HL-60 (cell line): ENCODE measurements at places on chromosomes 5 and 9.

DNA sequence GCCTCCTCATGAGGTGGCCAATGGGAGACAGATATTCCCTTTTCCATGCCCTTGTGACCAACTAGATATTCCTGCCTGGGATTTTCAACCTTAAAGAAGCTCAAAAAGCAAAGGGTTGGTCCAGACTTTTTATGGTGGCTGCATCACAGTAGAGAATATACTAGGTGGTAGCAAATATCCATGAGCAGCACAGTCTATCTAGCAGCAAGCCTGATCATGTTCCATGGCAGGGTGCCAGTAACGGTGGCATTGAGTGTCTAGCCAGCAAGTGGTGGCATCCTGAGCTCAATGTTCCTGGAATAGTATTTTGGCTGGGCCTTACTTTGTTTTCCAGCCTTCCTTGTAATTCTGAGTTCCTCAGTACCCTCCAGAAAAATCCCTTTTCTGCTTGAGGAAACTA is 25.8 kb downstream of the CDC25C start:
- DNase-seq: no peak

- no peak for DNase-seq
Measured at GRCh38 chr5:15009420-15009819, 137.8 kb upstream of the ANKH start.

GRCh38 chr5:123664961-123665360 is 153.0 kb downstream of the CSNK1G3 start:
- DNase-seq: no peak

- no peak for DNase-seq
Measured at GRCh38 chr5:96816411-96816939, 8.7 kb upstream of the ERAP1 start.

- no peak for DNase-seq
Measured at GRCh38 chr5:77798456-77798855, 22.3 kb upstream of the TBCA start.

DNA sequence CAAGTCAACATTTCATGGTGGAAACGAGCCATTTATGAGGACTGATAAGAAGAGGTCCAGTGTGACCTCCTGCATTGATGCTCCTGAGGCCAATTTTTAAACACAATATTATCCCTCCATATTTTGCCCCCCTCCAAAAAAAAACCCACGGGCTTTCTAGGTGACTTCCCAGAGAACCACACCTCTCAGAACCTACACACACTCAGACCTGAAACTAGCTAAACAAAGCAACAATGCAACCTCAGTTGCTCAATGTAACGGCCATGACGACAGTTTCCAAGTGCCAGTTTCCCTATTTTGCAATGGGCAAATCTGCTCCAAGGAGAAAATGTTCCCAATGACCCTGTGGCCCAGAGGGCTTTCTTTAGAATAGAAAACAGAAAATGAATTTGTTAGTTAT is 3.5 kb downstream of the NRG2 start:
- no peak for DNase-seq

DNA sequence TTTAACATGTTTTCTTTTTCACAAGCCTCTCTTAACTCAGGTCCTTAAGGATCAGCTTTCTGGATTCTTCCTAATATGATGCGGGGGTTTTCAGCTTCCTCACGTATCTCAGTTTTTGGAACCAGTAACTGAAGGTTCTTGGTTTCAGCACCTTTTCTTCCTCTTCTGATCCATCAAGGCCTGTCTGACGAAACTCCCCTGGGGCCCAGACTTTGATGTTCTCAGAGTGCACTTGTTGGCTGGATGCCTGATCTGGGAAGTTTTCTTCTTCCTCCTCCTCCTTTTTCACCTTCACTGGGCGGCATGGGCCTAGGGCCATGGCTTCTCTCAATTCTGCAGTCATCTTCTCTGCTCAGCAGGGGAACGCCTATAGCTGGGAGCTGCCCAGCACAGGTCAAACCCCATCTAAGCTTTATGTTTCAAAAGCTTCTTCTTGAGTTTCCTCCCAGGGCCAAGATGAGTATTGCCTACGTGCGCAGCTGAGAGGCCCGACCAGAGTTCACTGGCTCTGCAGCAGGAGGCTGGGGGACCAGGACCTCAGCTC is 44.8 kb downstream of the GHR start:
- no peak for DNase-seq

- peak; percentile 56 for DNase-seq
Measured at GRCh38 chr9:79568337-79569101, 3.2 kb upstream of the TLE4 start.

- no peak for DNase-seq
Measured at GRCh38 chr9:79574781-79575180, 3.0 kb downstream of the TLE4 start.

- no peak for DNase-seq
Measured at GRCh38 chr5:119515192-119515591, 62.9 kb downstream of the HSD17B4 start.

DNA sequence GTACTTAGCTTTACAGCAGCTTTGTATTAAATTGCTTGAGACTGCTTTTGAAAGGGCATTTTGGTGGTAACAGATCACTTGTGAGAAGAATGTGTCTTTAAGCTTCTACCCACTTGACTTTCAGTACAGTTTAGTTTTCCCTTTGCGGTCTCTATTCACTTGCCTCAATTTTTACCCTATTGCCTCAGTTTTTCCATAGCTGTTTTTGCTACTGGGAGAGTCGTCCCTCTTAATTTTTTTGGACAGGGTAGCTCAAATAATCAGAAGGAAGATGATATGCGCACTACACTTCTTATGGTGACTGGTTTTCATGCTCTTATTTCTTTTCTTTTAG is 18.8 kb downstream of the UGCG start:
- DNase-seq: no peak

DNA sequence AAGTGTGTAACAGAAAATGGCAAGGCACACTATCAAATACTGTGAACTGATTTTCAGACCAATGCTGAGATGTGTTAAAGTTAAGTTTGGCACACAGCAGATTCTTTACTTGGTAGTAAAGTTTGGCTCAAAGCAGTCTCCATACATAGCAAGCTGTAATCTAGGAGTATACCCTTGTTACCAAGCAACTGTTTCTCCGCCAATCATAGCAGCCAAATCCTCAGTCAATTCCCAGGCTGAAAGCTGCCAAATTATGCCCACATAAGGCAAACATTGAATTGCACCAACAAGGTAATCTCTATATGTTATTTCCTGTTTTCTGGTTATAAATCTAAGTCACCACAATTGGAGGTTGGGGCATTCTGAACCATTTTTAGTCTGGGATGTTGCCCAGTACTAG is 345.7 kb downstream of the DEPDC1B start:
- DNase-seq: no peak

DNA sequence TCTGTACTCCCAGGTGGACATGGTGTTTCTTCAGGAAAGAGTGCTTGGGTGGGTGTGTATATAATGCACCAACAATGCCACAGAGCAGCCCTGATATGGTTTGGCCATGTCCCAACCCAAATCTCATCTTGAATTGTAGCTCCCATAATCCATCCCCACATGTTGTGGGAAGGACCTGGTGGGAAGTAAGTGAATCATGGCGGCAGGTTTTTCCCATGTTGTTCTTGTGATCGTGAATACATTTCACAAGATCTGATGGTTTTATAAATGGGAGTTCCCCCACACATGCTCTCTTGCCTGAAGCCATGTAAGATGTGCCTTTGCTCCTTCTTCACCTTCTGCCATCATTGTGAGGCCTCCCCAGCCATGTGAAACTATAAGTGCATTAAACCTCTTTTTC is 158.5 kb downstream of the NR3C1 start:
- no peak for DNase-seq

- DNase-seq: no peak
Measured at GRCh38 chr5:133427121-133427777, 185.1 kb downstream of the FSTL4 start.

- DNase-seq: no peak
Measured at GRCh38 chr5:72268753-72269410, 51.2 kb downstream of the MRPS27 start.

DNA sequence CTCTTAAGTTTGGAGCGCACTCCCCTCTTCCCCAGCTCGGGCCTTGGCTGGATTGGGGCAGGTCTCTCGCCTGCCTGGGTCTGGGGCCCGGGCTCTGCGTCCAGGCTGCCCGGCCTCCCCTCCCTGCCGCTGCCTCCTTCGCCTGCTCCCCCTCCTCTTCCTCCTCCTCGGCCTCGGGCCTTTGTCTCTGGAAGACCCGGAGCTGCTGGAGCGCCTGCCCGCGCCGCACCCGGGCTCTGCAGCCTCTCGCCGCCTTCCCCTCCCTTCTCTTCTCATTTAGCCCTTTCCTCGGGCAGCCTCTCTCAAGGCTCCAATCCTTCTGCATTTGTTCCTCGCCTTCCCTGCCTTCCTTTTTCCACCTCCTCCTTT is 218.5 kb downstream of the C9orf50 start:
- no peak for DNase-seq

DNA sequence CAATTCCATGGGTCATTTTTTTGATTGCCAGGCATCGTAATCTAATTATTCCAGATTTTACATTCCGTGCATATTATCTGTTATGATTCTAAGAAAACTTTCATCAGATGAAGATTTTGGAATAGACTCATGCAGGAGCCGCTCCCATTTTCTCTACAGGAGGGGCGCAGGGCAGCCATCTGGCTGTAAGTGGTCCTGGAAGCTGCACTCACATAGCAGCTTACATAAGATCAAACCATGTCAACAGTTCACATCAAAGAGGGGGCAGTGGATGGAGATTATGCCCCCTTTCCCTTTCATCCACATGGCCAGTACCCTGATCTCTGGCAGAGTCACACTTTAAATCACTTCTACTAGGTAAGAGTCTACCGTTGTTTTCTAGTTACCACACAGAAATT is 73.3 kb upstream of the PCA3 start:
- no peak for DNase-seq

GRCh38 chr5:67142816-67143215 is 53.8 kb downstream of the CD180 start:
- DNase-seq: no peak

DNA sequence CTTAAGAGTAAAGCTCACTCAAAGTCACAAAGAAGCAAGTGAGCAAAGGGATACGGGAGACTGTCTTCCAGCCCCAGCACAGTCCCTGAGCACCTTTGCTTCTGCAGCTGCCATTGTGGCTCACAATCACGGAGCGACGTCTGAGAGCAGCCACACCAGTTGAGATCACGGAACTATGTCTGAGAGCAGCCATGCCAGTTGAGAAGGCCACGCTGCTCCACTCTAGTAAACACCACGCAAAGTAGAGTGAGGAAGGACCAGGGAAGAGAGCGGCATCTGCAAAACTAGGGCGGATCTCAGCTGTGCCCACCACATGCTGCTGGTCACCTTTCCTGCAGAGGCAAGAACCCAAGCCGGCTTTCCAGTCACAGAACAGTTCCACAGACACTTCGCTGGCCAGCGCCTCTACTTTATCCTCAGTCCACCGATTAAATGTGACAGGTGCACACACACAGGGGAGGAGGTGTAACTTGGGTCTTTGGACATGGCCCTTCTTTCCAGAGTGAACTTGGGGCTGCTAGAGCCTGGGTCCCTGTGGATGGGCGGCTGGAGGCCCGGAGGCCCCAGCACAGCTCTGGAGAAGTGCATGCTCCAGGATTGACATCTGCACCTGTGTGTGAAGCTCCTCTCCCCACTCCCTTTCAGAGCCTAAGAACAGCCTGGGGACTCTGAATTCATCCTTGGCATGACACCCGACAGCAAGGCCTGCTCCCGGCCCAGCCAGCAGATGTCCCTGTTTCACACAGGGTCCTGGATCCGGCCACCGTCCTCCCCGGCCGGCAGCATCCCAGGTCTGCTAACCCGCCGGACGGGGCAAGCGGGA is 324.9 kb upstream of the IRX4 start:
- no peak for DNase-seq

DNA sequence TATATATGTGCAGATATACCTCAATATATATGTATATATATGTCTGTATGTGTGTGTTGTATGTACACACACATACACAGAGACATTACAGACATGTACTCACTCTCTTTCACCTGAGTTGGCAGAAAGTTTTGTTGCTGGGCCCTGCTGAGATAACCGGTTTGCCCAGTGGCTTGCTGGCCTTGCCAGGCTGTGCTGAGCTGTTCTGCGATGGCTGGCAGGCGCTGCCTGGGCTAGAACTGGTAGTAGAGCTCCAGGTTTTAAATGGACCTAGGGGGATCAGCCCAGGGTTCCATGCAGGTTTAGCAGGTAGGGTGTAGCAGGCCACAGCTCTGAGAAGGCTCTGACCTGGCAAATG is 394.3 kb downstream of the GADD45G start:
- no peak for DNase-seq

DNA sequence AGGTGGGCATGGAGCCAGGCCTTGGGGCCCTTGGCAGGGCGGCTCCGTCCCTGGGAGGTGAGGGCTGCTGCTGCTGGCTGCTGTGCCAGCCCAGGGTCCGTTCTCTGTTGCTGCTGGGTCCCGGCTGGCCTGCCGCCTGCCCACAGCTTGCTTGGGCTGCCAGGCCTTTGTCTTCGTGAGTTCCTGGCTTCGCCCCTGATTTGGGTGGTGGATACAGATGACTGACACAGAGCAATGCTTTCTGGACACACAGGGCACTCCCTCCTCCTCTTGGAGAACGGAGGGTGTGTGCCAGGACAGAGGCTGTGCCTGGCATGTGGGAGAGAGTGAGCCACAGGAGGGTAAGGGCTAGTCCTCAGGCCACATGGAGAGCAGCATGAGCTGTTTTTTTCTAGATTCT is 166.1 kb downstream of the MACROH2A1 start:
- no peak for DNase-seq

DNA sequence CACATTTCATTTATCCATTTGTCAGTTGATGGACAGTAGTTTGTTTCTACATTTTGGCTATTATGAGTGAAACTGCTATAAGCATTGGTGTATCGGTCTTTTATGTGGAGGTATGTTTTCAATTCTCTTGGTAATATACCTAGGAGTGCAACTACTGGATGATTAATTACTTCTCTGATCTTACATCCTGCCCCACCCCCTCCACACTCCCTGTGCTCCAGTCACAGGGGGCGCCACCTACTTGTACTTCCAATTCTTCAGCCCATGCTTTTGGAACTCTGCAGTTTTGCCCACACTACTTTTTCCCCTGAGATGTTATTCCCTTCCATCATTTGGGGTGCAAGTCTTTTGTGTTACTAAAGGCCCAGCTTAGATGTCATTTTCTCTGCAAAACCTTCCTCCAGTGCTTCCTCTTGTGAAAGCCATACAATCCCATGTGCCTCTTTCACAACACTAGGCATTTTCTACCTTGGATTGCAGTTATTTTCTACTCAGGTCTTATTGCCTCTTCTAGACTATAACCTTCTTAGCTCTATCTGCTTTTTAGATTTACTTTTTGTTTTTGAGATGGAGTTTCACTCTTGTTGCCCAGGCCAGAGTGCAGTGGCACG is 42.1 kb downstream of the SEC61B start:
- DNase-seq: no peak
